ENCODE measurements at places on chromosomes 5 and 9.
A peak's percentile ranks its signal among the peaks of the same experiment; 100 is the strongest.

DNA sequence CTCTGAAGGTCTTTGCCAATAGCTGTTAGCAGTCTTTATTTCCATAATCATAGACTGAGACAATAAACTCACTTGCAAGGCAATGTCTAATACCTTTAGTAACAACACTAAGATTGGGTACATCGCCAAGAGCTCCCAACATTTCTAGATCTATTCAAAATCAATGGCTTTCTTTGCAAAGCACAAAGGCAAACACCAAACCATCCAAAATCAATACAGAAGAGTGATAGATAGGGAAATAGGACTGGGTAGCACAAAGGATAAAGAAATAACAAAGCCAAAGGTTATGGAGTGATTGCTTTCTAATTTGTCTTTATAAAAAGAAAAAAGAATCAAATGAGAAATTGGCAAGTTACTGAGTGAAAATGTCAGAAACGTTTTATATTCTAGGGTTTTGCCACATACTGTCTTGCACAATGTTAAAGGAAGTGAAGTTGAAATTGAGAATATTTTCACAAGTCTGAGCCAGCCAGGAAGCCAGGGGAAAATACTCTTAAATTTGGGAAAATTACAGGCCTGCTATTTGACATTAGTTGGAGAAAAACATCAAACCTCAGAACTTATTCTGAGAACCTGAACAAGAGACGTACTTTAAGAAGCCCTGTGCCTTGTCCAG is 53.3 kb upstream of the LHFPL2 start:
- H3K36me3 ChIP-seq: no peaks in the 10 kb centered on the region
- H3K4me1 ChIP-seq: no peaks in the 10 kb centered on the region
- peaks cover 13% of the 10 kb centered on the region for H3K27me3 ChIP-seq

GRCh38 chr9:93125331-93125894 is 8.6 kb downstream of the NINJ1 start:
- no peak for DNase-seq
- peak overlapping the region; percentile 97 for H3K27ac ChIP-seq
- H3K27me3 ChIP-seq: no peaks in the 10 kb centered on the region
- peaks cover 30% of the 10 kb centered on the region for H3K4me1 ChIP-seq
- peak overlapping the region; percentile 75 for H3K4me3 ChIP-seq

DNA sequence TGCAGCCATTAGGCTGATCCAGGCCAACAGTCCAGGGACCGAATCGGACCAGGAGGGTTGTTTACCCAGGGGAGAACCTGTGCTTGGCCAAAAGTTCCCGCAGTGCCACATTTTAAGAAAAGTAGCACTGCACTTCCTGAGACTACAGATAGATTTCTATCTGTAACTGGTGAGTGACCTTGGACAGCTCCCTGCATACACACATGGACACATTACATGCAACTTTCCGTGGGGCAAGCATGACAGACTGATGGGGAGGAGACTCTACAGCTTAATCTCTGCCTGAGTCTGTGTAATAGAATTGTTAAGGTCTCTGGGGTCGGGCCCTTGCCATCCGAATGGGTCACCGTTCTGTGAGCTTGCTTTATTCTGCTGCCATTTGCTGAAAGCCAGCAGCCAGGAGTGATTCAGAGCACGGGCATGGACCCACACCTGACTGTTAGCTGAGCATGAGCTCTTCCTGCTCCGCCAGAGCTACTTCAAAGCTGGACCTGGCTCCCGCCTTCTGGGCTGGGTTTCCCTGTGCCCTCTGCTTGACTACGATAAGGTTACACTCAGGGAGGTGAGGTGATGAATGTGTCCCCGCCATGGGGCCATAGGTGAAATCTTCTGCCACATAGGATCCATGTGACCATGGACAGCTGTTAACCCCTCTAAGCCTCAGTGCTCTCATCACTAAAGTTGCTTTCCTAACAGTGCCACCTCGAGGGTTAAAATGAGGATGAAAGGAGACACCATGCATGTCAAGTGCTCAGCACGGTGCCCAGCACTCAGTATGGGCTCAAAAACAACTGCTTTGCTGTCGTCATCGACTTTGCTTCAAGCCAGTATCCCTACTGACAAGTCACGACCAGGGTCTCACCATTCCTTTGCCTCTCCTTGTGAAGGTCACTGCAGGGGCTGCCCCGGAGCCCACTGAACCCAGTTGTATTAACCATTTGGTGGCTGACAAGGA is 200.0 kb downstream of the MELK start:
- no peak overlapping the region for H3K4me3 ChIP-seq
- H3K27ac ChIP-seq: no peak overlapping the region
- H3K36me3 ChIP-seq: no peaks in the 10 kb centered on the region
- no peak for DNase-seq
- peaks cover 81% of the 10 kb centered on the region for H3K27me3 ChIP-seq
- H3K4me1 ChIP-seq: no peaks in the 10 kb centered on the region

DNA sequence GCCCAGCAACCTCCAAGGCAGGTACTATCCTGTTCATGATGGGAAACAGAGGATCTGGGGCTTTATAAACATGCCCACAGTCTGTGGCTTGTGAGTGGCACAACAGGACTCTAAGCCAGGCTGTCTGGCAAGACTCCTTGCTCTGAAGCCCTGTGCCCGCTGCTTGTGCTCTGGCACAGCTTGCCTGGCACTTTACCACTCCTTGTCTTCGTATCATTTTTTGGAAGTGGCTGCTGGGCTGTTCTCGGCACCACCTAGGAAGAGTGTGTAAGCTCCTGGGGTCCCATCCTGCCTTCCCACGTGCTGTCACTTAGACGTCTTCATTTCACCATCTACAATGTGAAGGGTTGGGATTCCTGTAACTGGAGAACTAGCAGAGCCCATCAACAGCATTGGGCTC is 59.3 kb upstream of the GLRX start:
- no peaks in the 10 kb centered on the region for H3K4me1 ChIP-seq
- no peak for DNase-seq
- H3K27ac ChIP-seq: no peak overlapping the region
- H3K36me3 ChIP-seq: no peaks in the 10 kb centered on the region
- no peak overlapping the region for H3K4me3 ChIP-seq

- H3K4me1 ChIP-seq: peaks cover 10% of the 10 kb centered on the region
- no peaks in the 10 kb centered on the region for H3K27me3 ChIP-seq
- H3K4me3 ChIP-seq: no peak overlapping the region
- H3K36me3 ChIP-seq: peaks cover 7% of the 10 kb centered on the region
- DNase-seq: no peak
- H3K27ac ChIP-seq: no peak overlapping the region
Observed at GRCh38 chr5:157721159-157721558, 10.1 kb upstream of the THG1L start.

- no peaks in the 10 kb centered on the region for H3K27me3 ChIP-seq
- H3K27ac ChIP-seq: peak overlapping the region; percentile 2
- H3K4me3 ChIP-seq: no peak overlapping the region
- peaks cover 41% of the 10 kb centered on the region for H3K36me3 ChIP-seq
- DNase-seq: no peak
Observed at GRCh38 chr5:14699807-14700400, 35.4 kb downstream of the OTULIN start.

DNA sequence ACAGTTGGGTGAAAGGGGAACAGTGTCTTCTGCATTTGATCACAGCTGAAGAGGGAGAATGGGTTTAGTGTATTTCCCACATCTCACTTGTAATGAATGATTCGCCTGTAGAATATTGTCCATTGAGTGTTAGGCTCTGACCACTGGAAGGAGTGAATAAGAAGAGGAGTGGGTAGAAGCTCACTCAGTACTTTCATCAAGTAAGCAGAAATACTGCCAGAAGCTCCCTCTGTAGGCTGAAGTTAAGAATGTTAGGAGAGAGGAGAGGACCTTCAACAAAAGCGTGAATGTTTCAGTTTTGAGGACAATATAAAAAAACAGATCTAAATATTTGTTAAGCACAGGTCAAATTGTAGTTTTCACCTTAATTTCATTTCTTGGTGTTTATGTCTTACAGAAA is 27.5 kb downstream of the FSD1L start:
- H3K36me3 ChIP-seq: no peaks in the 10 kb centered on the region
- H3K27me3 ChIP-seq: no peaks in the 10 kb centered on the region
- H3K27ac ChIP-seq: no peak overlapping the region
- no peak for DNase-seq
- no peak overlapping the region for H3K4me3 ChIP-seq
- no peaks in the 10 kb centered on the region for H3K4me1 ChIP-seq

DNA sequence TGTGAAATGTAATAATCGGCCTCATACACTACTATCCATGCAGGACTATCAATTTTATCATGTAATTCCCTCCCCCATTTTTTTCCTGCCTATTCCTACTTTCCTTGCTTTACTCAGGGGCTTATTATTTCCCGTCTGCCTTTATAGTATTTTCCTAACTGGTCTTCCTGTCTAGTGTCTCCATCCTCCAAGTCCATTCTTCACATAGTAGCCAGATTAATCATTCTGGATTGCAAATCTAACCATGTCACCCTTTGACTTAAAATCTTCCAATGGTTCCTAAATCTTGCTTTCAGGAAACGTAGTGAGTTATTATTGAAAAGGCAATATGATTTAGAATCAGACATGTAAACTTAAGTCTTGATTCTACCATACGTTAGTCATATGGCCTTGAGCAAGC is 307.4 kb upstream of the HAPLN1 start:
- no peaks in the 10 kb centered on the region for H3K4me1 ChIP-seq
- H3K27me3 ChIP-seq: no peaks in the 10 kb centered on the region

GRCh38 chr5:79816014-79816413 is 126.4 kb downstream of the CMYA5 start:
- DNase-seq: no peak
- no peaks in the 10 kb centered on the region for H3K4me1 ChIP-seq
- H3K36me3 ChIP-seq: no peaks in the 10 kb centered on the region
- peaks cover 47% of the 10 kb centered on the region for H3K27me3 ChIP-seq
- no peak overlapping the region for H3K27ac ChIP-seq
- no peak overlapping the region for H3K4me3 ChIP-seq

GRCh38 chr5:119470851-119471451 is 18.7 kb downstream of the HSD17B4 start:
- H3K27me3 ChIP-seq: no peaks in the 10 kb centered on the region
- DNase-seq: no peak
- peaks cover 24% of the 10 kb centered on the region for H3K36me3 ChIP-seq
- H3K4me3 ChIP-seq: no peak overlapping the region
- peaks cover 14% of the 10 kb centered on the region for H3K4me1 ChIP-seq

GRCh38 chr5:173123416-173123815 is 20.9 kb upstream of the BNIP1 start:
- no peak overlapping the region for H3K4me3 ChIP-seq
- DNase-seq: no peak
- H3K27ac ChIP-seq: no peak overlapping the region
- no peaks in the 10 kb centered on the region for H3K27me3 ChIP-seq

GRCh38 chr5:21685522-21685921 is 1167.6 kb downstream of the CDH12 start:
- H3K4me3 ChIP-seq: no peak overlapping the region
- H3K27me3 ChIP-seq: no peaks in the 10 kb centered on the region
- H3K36me3 ChIP-seq: no peaks in the 10 kb centered on the region
- H3K4me1 ChIP-seq: no peaks in the 10 kb centered on the region
- H3K27ac ChIP-seq: no peak overlapping the region
- DNase-seq: no peak

- H3K27ac ChIP-seq: no peak overlapping the region
- DNase-seq: no peak
- H3K4me3 ChIP-seq: no peak overlapping the region
Observed at GRCh38 chr5:73587923-73588322, 22.4 kb downstream of the UTP15 start.

DNA sequence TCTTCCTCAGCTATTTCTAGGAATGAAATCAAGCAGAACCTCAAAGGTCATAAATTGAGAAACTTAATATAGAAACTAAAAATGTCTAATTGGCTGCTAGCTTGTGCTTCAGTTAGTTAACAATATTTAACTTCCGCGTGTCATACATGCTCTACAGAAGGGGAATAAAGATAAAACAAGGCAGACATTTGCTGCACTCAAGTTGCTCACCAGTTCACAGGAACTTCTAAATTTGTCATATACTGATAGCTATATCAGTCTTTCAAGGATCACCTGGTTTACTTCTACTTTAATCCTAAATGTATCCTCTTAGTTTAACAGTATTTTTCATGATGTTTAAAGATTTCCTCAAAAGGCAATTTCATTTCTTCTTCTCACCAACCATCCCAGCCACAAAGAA is 8.4 kb downstream of the CCNH start:
- H3K4me1 ChIP-seq: peaks cover 51% of the 10 kb centered on the region
- peak overlapping the region; percentile 97 for H3K27ac ChIP-seq

- H3K4me1 ChIP-seq: no peaks in the 10 kb centered on the region
- no peak overlapping the region for H3K4me3 ChIP-seq
- H3K27me3 ChIP-seq: peaks cover 51% of the 10 kb centered on the region
- no peak for DNase-seq
Observed at GRCh38 chr5:178377583-178378270, 145.1 kb upstream of the PHYKPL start.

DNA sequence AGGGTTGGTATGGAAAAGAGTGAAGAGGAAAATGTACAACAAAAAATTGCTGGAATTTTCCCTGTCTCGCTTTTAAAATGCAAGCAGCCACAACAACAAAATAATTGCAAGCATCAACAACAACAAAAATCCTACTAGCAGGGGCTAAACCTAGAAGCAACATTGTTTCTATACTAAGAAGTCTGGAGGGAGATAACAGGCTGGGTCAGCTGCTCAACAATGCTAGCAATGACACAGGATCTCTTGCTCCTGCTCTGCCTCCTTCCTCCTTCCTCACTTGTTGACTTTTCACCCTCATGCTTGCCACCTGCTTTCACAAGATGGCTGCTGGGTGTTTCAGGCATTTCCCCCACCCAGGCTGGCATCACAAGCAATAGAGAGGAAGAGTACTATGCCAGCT is 7.6 kb upstream of the AOPEP start:
- H3K27me3 ChIP-seq: peaks cover 51% of the 10 kb centered on the region
- H3K4me3 ChIP-seq: no peak overlapping the region
- no peaks in the 10 kb centered on the region for H3K4me1 ChIP-seq
- DNase-seq: no peak
- no peaks in the 10 kb centered on the region for H3K36me3 ChIP-seq

DNA sequence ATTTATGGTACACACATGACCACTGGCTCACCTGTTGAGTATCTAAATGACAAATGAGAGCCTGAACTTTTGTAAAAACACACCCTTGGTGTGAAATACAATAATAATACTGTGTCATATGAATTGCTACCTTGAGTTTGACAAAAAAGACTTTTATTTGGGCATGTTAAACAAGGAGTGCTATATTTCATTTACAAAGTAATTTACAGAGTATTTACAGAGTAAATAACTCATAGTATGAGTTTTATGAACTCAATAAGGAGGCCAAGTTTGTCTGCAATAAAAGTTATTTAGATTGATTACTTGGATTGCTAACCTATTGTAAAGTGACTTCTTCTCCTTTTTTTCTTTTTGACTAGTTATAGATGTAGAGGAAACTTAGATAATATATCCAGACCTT is 146.0 kb upstream of the NUDT12 start:
- no peaks in the 10 kb centered on the region for H3K27me3 ChIP-seq
- no peak for DNase-seq
- H3K4me1 ChIP-seq: no peaks in the 10 kb centered on the region
- H3K27ac ChIP-seq: no peak overlapping the region
- H3K4me3 ChIP-seq: no peak overlapping the region

DNA sequence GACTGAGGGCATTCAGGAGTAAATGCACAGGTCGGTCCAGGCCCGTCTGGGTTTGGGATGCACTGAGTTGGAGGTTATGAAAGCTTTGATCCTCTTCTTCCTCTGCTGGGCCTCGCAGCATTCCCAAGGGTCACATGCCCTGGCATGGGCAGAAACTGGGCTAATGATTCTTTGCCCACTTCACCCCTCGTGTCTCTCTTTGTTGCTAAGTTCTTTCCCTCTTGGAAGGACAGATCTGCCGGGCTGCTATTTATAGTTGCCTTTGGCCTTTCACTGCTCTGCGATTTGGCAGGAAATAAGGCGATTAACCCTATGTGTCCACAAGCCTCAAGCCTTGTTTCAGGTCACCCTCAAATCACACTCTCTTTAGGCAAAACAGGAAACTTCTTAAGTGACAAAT is 66.9 kb downstream of the ENTREP1 start:
- no peaks in the 10 kb centered on the region for H3K4me1 ChIP-seq
- no peak overlapping the region for H3K27ac ChIP-seq
- H3K27me3 ChIP-seq: peaks cover 7% of the 10 kb centered on the region
- no peak overlapping the region for H3K4me3 ChIP-seq
- no peak for DNase-seq
- peaks cover 4% of the 10 kb centered on the region for H3K36me3 ChIP-seq
